ENCODE measurements at places on chromosomes 1 and 21.
A peak's percentile ranks its signal among the peaks of the same experiment; 100 is the strongest.

DNA sequence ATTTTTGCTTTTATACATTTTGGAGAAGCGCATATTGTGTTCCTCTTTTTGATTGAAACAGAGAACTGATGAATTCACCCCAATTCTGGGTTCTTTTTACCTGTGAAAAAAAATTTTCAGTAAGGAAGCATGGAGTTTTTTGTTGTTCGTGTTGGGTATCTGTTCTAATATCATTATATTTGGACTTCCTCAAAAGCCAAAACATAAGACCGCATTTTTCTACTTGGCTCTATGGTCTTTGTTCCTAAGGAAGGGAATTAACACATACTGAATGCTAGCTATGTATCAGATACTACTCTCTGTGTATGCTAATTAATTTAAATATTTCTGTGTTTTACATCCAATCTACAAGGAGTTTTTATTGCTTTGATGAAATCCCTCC is 12.9 kb downstream of the EPB41 start:
- DNase-seq = no peak

- no peak for DNase-seq
Measured at GRCh38 chr1:64575881-64576676, 106.2 kb downstream of the CACHD1 start.

- DNase-seq = no peak
Measured at GRCh38 chr1:102045752-102046151, 49.0 kb upstream of the OLFM3 start.

GRCh38 chr1:218751208-218751948 is 406.2 kb downstream of the TGFB2 start:
- DNase-seq = no peak

GRCh38 chr1:40273547-40274166 is 15.6 kb downstream of the ZMPSTE24 start:
- no peak for DNase-seq

DNA sequence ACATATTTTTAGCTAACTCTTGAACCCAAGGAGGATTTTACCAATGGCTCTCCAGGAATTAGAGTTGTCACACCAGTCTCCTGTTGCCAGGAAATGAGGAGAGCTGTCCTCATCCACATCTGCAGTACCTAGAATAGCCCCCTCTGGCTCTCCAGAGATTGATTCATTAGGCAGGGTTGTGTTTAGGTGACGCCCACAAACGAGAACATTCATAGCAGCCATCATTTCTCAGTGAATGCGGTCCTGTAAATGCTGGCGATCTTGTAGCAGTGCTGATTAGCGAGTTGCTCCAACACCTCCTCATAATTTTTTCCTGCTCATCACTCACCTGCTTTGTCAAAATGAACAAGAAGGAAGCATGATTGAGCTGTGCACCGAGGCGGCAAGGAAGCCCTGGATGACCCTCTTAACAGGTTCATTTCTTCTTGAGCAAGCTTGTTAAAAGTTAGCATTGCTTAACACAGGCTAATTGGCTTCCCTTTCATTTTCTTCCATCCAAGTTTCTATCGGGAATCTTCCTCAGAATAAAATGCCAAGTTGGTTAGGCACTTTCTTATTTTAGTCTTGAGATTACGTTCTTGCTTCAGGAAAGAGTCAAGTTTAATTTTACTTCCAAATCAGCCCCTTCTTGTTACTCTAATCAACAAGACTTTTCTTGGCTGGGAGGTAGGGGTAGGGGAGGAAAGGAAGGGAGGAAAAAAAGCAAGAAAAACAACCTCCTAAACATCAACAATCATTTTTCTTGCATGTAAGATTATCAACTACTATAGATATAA is 16.5 kb upstream of the KLHDC8A start:
- DNase-seq = no peak

GRCh38 chr1:175274368-175274767 is 81.8 kb upstream of the KIAA0040 start:
- DNase-seq = no peak

GRCh38 chr21:18493422-18493821 is 89.8 kb upstream of the TMPRSS15 start:
- DNase-seq = no peak

DNA sequence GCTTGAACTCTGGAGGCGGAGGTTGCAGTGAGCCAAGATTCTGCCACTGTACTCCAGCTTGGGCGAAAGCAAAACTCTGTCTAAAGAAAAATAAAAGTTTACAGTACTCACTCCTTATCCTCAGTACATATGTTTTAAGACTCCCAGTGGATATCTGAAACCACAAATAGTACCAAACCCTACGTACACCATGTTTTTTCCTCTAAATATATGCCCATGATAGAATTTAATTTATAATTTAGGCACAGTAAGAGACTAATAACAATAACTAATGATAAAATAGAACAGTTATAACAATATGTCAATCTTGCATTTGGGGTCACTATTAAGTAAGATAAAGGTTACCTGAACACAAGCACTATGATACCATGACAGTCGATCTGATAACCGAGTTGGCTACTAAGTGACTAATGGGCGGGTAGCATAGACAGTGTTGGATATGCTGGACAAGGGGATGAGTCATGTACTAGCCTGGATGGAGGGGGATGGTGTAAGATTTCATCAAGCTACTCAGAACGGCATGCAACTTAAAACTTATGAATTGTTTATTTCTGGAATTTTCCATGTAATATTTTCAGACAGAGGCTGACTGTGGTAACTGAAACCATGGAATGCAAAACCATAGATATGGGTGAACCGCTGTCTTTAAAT is 43.7 kb downstream of the ST7L start:
- DNase-seq = no peak

DNA sequence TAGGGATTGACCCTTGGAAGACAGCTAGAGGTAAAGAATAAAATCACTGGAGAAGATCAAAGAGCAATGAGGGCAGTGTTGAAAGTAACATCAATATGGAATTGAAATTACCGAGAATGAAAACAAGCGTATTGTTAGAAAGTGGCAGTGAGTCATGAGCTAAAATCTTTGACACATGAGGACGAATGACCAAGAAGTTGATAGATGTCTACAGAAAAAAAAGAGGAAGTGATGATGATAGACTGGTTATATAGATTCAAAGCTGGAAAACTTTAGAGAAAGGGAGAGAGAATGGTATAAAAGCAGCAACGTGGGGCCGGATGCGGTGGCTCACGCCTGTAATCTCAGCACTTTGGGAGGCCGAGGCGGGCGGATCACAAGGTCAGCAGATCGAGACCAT is 12.5 kb upstream of the DNM3 start:
- DNase-seq = no peak

DNA sequence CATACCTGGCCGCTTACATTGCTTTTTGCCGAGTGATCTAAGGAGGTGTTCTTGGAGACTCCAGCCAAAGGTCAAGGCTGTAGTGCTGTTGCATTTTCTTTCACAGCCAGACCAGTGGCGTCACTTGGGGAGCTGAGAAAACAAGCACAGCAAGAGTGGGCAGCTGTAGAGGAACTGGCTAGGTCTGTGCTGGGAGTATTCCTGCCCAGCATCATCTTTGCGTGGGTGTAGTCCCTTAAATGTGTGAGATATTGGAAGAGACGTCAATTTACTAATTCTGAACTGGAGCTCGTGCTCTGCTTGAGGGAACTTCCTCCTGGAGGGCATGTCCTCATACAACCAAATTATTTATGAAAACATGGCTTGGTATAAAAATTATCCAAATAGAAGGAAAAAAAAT is 10.2 kb downstream of the UBIAD1 start:
- no peak for DNase-seq

DNA sequence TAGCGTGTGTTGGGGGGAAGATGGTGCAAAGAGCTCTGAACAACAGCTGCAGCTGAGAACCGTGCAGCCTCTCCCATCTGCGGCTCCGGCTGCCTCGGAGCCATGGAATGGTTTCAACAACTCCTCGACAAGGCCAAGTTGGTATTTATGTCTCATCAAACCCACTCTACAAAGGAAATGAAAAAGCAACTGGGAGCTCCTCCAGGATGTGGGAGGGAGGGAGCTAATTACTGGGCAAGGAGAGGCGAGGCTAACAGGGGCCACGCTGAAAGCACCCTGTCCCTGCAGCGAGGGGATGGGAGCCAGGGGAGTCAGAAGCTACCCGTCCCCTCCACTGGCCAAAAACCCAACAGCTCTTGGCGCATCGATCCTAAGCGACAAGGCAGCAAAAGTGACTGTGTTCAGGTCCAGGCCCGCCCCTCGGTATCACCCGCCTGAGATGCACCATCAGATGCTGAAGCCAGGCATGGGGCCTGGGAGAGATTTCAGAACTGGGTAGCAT is 63.1 kb downstream of the ACOT7 start:
- no peak for DNase-seq

DNA sequence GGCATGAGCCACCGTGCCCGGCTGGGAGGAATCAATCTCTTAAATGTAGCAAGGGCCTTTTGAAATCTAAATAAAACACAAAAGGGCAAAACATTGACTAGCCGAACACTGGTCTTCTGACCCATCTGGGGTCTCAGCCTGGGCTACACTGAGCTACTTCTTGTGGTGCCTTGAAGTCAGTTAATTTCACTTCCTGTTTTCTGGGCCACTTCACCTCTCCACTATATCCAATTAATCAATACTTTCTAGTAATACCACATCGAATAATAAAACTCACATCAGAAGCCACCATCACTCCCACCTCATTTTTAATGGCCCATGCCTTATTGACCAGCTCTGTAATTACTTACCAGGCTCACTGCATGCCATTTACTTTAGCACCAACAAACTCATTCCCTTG is 138.0 kb upstream of the SAMSN1 start:
- no peak for DNase-seq

DNA sequence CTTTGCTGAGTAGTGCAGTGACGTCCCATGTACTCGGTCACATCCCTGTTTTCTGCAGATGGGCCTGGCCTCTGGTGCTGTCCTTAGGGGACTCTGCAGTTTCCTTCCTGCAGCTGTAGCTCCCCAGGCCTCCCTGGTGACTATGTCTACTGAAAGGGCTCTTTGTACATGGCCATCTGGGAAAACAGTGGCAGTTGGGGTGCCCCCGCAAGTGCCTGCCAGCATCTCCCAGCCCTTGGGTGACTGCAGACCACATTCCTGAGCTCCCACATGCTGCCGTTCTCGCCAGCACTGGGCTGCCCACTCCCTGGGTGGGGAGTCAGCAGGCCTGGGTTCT is 37.5 kb upstream of the KCNA10 start:
- DNase-seq = no peak

DNA sequence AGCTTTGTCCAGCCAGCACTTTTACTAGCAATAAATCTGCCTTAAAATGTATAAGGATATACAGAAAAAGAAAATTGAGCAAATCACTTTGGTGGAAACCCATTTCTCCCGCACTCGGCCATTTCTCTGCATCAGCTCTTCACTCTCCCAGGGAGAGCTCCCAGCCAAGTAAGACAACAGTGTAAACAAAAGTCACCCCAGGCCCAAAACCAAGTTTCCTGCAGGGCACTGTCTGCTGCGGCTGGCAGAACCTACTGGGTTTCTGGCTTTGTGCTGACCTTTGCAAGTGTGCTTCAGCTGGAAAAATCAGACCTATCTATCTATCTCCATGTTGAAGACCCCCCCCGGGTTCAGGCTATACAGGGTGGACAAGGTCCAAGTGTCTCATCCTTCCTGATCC is 476.7 kb upstream of the CAMK1G start:
- no peak for DNase-seq

DNA sequence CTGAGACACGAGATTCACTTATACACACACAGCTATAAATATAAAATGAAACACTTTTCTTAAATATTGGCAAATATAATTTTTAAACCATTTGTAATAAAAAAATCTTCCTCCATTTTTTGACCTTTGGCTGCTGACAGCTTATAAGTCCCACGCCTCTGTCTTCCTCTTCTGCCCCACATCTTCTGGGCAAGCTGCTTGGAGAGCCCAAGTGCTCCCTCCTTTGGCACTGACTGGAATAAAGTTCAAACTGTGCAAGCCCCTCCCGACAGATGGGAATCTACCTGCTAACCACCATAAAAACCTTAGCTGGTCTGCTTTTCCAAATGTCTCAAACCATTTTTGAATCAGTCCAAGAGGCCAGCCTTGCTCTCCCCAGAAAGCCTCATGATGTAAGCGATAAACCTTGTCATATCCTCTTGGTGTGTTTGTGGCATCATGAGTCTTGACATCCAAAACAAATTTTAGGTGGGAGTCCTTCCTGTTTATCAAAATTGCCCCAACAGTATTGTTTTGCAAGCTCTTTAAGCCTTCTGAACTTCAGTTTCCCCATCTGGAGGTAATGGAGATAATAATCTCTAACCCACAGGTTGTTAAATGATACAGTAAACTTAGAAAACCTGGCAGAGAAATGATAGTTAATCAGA is 99.8 kb downstream of the SNX7 start:
- DNase-seq = no peak

DNA sequence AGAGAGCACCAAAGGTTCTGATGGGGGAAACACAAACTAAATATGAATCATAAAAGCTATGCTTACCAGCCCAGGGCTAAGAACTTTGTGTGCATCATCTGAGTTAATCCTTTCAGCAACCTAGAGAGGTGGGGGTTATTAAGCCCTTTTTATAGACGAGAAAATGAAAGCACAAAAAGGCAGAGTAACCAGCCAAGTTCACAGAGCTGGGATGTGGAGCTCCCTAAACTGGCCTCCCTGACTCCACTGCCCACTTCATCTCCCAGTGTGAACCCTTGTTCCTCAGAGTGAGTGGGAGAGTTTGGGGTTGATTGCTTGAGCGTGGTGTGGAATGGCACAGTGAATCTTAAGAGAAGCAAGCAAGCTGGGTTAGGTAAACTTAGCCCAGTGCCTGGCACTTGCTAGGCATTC is 10.8 kb upstream of the BCAR3 start:
- no peak for DNase-seq

GRCh38 chr21:21481239-21481638 is 483.0 kb downstream of the NCAM2 start:
- DNase-seq = no peak

DNA sequence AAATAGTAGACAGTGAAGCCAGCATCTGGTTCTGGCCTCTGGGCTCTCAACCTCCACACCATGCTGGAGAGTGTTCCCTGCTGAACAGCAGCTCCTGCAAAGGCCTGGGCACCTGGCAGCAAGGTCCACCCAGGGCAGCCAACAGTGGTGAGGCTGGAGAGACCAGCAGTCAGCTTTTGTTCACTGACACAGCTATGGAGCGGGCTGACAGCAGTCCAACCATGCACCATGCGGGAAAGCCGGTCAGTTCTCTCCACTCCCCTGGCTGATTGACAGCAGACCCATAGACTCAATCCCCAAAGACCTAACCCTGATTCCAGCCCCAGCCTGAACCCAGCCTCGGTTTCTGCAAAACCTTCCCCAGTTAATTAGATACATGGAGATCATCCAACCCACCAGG is 49.0 kb downstream of the KLHDC7A start:
- no peak for DNase-seq

- DNase-seq = no peak
Measured at GRCh38 chr21:32102426-32102825, 176.4 kb downstream of the MIS18A start.

GRCh38 chr1:51990478-51990965 is at the start of gene RAB3B:
Gene RAB3B, minus strand, starts transcription at chr1:51990700. Its CDS starts 13,583 bp downstream, at chr1:51977117.
- DNase-seq = peak; percentile 83

DNA sequence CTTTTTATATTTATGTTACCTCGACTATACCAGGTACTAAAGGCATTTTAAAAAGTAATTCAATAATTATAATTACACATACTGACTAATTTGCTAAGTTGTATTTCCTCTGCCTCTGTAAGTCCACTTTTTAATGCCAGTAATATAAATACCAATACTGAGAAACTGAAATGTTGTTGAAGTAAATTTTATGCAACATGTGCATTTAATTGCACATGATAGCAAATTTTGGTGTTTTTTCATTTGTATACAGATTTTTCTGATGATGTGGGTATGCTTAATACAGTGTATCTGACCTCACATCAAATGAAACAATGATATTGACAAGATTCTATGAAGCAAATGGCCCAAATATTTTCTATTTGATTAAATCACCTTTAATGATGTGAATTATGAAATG is 1531.6 kb downstream of the KCNT2 start:
- DNase-seq = no peak

Data from HuH-7 (cell line).